ENCODE measurements at places on chromosomes 5 and 9.

- DNase-seq, result no peak
These were observed 1.1 kb upstream of the GABRP start for GRCh38 chr5:170782438-170782837.

- DNase-seq, result no peak
These were observed 1492.7 kb downstream of the MAT2B start for GRCh38 chr5:164998142-164998541.

- no peak for DNase-seq
These were observed 311.3 kb upstream of the TRPC7 start for GRCh38 chr5:136676685-136677084.

DNA sequence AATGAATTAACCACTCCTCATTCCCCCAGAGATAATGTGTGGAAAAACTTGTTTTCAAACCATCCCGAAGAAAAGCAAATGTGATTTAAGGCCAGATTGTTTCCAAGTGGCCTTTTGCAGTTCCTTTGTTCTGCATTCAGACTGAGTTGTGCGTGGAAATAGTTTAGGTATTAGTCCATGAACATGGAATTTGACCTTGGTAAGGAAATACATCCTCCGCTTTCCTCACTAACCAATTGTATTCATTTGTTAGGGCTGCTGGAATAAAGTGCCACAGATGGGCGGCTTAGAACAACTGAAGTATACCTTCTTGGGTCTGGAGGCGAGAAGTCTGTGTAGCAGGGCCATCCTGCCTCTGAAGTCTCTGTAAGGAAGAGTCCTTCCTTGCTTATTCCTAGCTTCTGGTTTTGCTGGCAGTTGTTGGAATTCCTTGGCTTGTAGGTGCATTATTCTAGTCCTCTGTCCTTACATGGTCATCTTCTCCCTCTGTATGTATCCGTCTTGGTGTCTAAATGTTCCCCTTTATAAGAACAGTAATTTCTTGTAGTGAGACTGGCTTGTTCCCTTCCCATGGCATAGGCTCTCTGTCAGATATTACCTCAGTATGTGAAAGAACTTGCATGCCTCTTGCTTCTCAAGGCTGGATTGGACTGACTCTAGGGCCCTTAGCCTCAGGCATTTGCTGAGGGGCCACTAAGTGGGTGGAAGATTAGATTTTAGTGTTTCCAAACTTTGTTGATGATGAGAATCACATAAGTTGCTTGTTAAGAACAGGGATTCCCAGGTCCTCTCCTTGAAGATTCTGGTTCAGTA, 53.9 kb downstream of the RAI14 start:
- peak; percentile 89 for DNase-seq

DNA sequence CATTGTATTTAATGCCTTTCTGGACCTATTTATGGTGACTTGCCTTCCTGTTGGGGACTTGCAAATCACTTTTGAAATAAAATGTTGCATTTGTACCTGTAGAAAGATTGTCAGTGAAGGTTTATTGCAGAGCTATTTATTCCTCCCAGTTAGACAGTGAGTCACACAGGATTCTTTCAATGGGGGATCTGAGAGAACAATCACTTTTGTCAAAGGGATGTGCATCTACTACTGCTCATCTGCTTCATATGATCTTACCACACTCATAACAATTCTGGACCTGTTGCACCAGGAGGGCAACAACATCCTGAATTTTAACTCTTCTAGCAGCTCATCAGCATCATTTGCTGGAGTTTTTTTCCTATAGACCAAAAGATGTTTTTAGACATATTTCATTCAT, 66.8 kb downstream of the FBXL7 start:
- DNase-seq, result no peak

GRCh38 chr5:161098516-161098915, 246.5 kb upstream of the ATP10B start:
- DNase-seq, result no peak

DNA sequence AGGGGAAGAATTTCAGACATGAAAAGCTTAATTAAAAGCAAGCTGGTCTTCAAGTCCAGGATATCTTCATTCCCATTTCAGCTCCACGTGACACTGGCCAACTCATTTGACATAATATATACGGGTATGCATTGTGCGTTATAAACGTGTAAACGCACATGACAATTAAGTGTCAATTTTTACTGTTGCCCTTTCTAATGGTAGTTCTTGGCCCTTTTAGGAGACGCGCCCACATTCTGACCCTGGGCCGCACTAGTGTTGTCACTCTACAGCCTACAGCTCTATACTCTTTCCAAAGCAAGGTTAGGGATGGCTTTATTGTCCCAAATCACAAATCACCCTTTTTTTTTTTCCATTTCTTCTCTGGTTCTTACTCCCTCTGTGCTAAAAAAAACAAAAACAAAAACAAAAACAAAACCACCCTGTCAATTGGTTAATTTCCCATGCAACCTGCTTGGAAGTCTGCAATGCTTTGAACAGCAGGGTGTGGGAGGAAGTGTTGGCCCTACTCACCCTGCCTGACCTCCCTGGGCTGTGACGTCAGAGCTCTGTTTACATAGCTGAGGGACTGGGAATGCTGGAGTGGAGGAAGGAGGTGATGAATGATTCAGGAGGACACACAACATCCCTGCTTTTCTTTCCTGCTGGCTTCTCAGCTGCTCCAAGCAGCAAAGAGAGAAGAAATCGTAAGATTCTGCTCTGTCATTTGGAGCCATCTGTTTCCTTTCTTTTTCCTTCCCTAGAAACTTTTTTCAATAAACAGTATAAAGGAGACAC, 19.3 kb downstream of the RFK start:
- peak; percentile 82 for DNase-seq

- no peak for DNase-seq
These were observed 78.7 kb upstream of the SMIM23 start for GRCh38 chr5:171706736-171707441.

DNA sequence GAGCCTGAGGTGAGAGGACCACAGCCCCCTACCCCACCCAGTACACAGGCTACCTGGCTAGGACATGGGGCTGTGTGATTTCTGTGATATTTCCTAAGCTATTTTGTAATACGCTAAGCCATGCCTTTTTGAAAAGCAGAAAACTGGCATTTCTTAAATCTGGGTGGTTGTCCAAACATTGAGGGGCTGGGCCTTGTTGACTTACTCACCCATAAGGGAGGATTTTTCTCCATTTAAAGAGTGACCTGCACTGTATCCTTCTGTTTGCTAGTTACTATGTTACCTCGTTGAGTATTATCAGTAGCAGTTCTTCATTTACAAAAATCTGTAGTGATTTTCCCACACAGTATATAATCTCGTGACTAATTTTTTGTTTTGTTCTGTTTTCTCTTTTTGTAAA, 117.5 kb upstream of the OTULINL start:
- no peak for DNase-seq

GRCh38 chr9:84146893-84147710, 166.5 kb downstream of the RMI1 start:
- DNase-seq, result no peak

- no peak for DNase-seq
These were observed 83.7 kb upstream of the SARDH start for GRCh38 chr9:133821601-133822429.

GRCh38 chr9:37700131-37700530, 49.4 kb downstream of the FRMPD1 start:
- DNase-seq, result no peak

- DNase-seq, result no peak
These were observed 120.7 kb downstream of the MYO10 start for GRCh38 chr5:16815432-16815831.

- DNase-seq, result no peak
These were observed 61.4 kb downstream of the PGM5 start for GRCh38 chr9:68417762-68418161.

DNA sequence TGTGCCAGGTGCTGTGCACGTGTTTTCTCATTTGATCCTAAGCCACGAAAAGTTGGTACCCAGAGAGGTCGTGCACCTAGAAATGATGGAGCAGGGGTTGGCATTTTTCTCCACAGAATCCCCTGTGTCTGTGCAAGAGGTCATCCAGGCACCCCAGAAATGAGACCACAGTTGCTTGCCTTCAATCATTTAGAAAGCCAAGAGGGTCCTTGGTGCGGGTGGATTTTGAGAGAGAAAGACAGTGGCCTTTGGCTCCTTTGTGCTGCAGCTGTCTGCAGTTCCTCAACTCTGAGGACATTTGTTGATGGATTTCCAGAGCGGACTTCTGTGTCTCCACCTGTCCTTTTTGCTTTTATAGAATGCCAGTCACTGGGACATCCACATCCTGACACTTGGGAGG, 33.8 kb upstream of the SPRY4 start:
- no peak for DNase-seq

DNA sequence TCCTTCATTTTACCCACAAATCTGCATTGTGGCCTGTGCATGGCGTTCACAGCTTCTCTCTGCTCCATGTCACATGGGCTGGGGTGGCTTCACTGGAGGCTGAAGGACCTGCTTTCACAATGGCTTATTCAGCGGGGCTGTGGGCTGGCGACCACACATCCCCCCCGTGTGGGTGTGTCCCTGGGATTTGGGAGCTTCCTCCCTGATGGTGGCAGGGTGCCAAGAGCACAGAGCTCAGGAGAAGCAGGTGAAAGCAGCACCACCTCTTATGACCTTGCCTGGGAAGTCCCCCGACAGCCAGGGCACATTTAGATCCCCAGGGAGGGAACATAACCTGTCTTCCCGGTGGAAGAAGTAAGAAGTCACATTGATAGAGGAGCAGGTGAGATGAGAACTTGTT, 5.0 kb upstream of the MED10 start:
- DNase-seq, result no peak

DNA sequence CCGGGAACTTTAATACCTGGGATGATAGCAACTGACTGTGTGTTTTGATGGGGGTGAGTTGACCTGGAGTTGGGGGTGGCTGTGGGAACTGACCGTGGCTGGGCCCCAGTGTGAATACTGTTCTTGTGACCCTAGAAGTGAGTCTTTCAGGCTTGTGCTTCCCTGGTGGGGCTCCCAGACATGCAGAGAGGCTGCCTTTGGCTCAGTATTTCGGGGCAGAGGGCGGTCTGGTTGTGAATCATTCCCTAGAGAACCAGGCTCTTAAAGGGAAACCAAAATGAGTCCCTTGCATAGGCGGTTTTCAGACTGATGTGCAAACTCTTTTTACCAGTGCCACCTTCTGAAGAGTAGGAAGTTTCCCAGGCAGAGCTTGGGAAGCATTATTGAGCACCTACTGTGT, 132.1 kb downstream of the MACROH2A1 start:
- DNase-seq, result no peak

DNA sequence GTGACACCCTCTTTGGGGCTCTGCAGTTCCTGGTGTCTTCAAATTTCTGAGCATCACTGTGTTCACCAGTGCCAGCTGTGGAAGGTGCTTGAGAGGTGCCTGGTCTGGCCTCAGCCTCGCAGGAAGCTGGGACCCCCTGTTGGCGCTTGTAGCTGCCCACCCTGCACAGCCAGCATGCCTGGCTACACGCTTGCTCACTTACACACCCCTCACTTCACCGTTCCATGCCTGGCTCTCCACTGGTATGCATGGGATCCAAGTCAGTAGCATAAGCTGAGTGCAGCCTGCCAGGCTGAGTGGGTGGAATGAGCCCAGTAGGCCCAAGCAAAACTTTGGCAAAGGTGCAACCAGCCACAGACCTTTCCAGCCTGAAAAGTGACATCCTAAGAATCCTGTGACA, 801.4 kb upstream of the PTPRD start:
- DNase-seq, result no peak

- no peak for DNase-seq
These were observed 584.5 kb upstream of the DMAC1 start for GRCh38 chr9:8384091-8384490.

DNA sequence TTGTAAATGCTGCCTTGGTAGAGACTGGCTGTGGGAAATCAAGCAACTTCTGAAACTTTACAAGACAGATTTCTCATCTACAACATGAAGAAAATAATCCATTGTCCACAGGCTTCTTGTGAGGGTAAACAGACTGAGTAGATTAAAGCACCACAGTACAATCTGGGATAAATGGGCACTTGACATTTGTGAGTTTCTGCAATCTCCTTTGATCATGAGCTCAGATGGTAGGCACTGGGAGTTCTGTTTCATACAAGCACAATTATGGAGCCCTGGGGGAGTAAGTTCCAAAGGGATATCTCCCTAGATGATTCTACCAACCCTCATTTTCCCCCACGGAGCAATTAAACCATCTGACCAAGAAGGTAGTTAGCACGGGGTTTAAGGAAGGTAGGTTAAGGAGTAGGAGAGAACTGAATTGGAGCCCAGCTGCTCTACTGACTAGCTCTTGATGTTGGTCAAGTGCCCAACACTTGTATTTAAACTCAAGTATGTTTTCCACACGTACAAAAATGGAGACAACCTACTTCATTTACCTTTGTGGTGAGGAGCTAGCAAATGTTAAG, 479.5 kb upstream of the TNC start:
- no peak for DNase-seq

- no peak for DNase-seq
These were observed 1300.1 kb upstream of the DMAC1 start for GRCh38 chr9:9099646-9100045.

DNA sequence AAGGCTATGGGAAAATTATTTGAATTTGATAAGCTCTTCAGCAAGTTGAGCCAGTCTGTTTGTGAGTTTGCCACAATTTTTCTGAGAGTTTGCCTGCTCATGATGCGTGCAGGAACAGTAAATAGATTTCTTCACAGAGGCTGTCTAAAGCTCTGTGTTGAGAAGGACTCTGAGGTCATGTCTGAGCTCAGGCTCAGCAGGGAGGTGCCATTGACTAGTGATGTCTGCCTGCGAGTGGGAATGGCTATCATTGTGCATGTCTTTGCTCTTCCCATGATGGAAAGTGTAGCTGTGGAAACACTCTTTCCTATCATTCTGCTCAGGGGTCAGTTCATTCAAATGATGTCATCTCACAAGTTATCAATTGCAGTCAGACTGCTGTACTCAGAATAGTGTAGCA, 142.8 kb downstream of the RASEF start:
- no peak for DNase-seq

DNA sequence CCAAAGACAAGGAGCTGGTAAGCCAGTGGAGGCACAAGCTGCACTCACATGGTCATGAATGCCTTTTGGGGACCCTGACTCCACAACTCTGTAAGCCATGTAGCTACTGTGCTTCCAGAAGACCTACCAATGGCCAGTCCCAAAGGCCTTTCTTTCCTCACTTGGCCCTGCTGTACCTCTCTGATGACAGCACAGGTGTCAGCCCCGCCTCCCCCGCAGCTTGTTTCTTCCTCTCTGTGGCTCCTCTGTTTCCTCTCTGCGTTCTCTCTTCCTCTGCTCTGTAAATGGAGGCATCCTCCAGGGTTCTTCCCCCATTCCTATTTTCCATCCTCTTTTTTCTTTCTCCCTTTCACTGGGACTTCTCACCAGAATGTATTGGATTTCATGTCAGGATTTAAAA, 26.7 kb downstream of the SH3TC2 start:
- DNase-seq, result no peak

GRCh38 chr9:92455217-92455616, 27.1 kb downstream of the ASPN start:
- no peak for DNase-seq

DNA sequence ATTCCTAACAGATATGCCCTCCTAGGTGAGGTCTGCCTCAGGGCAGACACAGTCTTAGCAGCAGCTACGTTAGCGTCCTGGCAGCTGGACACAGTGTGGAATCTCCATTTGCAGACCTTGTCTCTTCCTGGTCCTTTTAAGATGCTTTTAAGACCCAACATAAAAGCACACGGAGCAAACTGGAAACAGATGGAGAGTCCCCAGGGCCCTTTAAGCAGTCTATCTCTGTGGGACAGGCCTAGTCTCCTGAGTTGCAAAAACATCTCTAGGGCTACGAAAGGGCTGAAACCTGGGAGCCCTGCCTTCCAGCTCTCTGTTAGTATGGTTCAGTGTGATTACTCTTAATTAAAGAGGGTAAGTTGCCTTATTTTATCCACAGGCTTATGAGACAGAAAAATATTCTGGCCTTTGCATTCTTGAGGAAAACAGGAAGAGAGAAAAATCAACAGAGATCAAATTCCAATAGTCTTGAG, 66.0 kb upstream of the GNA14 start:
- no peak for DNase-seq

All from AG04450 (cell line).